ENCODE measurements at places on chromosomes 11 and 22.

- DNase-seq, result no peak
Measured at GRCh38 chr11:133608496-133608895, 76.2 kb upstream of the OPCML start.

DNA sequence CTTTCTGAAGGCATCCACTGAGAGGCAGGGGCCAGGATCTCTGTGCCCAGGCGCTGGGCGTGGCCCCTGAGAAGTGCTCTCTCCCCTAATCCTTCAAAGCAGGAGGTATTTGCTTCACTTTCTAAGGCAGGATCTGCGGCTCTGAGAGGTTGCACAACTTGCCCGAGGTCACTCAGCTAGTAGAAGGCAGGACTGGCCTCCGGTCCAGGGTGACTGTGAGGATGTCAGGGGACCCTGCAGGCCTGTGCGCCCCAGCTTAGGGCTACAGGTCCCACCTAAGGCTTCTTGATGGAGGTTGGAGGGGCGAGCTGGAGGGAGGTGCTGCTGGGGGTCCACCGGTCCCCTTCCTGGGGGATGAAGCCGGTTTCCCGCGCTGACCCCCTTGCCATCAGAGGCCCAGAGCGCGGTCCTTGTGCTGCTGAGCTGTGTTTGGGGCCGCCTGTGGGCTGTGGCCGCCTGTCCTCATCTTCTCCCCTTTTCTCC lies 979 bp downstream of the SMIM38 start:
- no peak for DNase-seq

DNA sequence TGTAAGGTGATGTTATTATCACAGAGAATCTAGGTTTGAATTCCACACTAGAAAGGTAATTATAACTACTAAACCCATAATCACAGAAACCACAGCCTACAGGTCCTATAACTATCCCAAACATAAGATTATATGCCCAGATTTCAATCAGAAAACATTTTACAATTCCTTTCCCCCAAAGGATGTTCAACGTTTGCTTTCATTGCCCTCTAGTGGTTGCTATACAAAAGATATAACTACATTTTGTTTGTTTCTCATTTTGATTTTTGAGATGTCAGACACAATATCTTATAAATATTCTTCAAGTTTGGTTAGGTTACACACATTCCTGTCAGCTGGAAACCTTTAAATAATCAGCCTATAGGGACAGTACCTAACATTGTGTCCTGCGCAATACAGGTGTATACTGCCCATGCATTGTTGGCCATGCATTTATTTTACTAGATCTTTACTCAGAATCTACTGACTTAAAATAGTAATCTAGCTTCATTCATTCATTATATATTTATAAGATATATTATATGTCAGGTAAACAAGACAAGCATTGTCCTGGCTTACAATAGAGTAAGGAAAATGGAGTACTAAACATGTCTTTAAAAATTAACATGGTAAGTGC lies 530.5 kb upstream of the CCDC90B start:
- no peak for DNase-seq

GRCh38 chr11:2375964-2376551 lies 1.1 kb upstream of the CD81 start:
- no peak for DNase-seq

GRCh38 chr11:64063777-64064176 lies 28.0 kb downstream of the FLRT1 start:
- no peak for DNase-seq
